Stimulated activated CD4-positive, alpha-beta T cell treated with anti-CD3 and anti-CD28 coated beads, Interleukin-2, amount 100 ng/mL, for 48 hours (primary cell): ENCODE measurements at places on chromosomes 1 and 21.

DNA sequence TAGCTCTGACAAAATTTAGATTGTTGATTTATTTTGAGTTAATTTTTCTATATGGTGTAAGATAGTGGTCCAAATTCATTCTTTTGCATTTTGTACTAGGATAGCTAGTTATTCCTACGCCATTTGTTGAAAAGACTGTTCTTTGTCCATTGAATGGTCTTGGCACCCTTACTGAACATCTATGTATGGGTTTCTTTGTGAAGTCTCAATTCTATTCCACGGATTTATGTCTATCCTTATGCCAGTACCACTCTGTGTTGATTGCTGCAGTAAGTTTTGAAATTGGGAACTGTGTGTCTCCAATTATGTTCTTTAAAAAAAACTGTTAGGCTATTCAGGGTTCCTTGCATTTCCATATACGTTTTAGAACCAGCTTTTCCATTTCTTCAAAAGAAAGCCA, 145.7 kb downstream of the ZNF644 start:
- DNase-seq: no peak

- DNase-seq: no peak
Observed at GRCh38 chr1:89098857-89099256, 27.1 kb downstream of the GBP2 start.

GRCh38 chr1:65434760-65435159, 14.3 kb downstream of the LEPR start:
- no peak for DNase-seq

- no peak for DNase-seq
Observed at GRCh38 chr1:17207540-17207939, 2.6 kb downstream of the PADI1 start.

DNA sequence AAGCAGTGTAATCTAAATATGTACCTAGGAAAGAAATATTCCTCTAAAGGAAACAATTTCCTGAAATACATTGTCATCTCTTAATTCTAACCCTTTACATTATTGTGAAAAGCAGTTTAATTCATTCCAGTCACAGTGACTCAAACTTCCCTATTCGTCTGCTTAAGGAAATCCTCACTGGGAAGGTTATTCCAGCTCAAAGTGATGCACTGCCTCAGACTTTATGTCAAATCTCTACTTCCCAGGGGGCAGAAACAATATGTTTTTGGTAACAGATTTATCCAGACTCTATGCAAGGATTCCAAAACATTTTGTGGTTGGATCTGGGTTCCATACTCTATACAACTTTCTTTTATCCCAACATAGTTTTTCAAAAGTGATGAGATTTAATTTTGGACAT, 145.2 kb downstream of the NTMT2 start:
- no peak for DNase-seq

- no peak for DNase-seq
Observed at GRCh38 chr1:70978623-70979022, 69.0 kb downstream of the PTGER3 start.

DNA sequence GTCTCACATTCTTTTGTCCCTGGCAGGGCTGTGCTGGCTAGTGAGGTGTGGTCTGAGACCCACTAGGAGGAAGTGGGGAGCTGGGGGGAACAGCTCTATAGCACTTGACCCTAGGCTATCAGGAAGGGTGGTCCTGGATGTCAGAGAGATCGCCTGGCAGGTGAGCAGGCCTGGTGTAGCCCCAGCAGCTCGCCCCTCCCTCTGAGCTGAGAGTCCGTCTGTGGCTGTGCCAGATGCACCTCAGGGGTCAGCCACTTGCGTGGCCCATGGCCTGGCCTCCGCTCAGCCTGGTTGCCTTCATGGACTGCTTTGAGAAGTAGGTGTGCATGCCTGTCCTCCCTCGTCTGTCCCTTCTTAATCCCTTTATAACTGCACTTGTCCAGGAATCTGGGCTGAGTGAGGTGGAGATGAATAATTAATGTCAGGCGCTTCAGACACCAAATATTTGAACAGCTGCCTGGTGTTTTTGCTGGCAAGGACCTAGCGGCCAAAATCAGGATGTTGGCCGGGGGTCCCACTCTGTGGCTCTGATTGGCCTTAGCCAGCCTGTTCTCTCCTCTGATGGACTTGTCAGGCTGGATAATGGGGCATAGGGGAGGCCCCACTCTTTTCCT, 30.5 kb downstream of the TMEM53 start:
- DNase-seq: no peak

DNA sequence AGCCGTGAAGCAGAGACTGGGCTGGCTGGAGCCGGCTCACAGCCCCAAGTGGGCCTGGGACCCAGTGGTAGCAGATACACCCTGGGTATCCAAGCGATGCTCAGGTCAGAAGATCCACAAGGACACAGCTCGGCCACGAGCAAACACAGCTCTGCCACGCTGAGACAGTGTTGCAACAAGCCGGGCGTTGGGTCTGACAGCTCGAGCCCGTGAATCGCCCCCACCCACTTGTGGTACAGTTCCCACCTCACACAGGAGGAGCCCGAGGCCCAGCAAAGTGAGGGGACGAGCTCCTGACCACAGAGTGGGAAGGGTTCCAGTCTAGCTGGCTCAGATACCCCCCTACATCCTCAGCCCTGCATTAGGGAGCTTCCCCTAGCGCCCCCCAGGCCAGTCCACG, 8.9 kb upstream of the PRKCZ start:
- no peak for DNase-seq

GRCh38 chr1:10438677-10439163, 8.5 kb downstream of the CENPS start:
- no peak for DNase-seq

GRCh38 chr1:242579528-242580235, 55.2 kb upstream of the PLD5 start:
- DNase-seq: no peak

DNA sequence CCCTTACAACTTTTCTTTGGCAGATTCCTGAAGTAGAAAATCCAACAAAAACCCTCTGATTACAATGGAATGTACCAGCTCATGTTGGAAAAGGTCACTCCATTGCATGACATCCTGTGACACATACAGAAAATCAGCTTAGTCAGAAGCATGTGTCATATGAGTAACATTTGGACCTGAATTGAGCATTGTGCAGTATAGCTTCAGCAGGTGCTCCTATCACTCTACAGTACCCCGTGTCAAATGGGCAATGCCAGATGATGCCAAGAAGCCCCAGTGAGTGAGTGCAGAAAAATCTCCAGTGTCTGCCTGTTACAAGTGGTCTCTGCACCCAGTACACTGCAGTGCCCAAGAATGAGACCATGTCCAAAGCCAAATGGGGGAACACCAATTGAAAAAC, 129.7 kb upstream of the RUNX1 start:
- no peak for DNase-seq

- no peak for DNase-seq
Observed at GRCh38 chr1:246788895-246789338, 64.7 kb downstream of the SCCPDH start.

- DNase-seq: no peak
Observed at GRCh38 chr1:180778782-180779398, 133.8 kb upstream of the KIAA1614 start.

DNA sequence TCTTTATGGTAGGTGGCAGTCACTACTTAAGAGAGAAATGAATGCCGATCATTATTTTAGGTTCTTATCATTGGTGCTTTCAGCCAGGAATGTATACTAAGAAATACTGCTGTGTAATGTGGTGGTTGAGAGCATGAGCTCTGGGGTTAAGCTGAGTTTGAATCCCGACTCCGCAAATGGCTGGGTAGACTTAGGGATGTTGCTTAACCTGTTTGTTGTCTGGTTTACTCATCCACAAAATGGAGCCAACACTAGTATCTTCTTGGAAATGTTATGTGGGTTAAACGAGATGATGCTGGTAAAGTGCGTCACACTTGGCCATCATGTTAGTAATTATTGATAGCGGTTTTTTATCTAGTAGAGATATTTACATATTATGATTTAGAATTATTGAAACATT, 83.8 kb downstream of the WDR3 start:
- no peak for DNase-seq

GRCh38 chr1:201147396-201148015, 6.8 kb downstream of the TMEM9 start:
- DNase-seq: no peak

DNA sequence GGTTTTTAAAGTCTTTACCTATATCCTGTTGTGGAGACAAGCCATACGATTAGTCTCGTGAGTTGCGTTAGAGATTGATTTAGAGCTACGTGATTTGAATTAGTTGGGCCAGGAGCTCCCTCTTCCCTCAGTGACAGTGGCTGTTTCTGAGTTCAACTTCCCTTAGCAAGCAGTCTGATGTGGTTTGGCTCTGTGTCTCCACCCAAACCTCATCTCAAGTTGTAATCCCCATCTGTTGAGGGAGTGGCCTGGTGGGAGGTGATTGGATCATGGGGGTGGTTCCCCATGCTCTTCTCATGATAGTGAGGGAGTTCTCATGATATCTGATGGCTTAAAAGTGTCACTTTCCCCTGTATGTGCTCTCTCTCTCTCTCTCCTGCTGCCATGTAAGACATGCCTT, 192.9 kb upstream of the PTGFR start:
- no peak for DNase-seq

GRCh38 chr1:193753038-193753756, 566.8 kb upstream of the B3GALT2 start:
- no peak for DNase-seq

DNA sequence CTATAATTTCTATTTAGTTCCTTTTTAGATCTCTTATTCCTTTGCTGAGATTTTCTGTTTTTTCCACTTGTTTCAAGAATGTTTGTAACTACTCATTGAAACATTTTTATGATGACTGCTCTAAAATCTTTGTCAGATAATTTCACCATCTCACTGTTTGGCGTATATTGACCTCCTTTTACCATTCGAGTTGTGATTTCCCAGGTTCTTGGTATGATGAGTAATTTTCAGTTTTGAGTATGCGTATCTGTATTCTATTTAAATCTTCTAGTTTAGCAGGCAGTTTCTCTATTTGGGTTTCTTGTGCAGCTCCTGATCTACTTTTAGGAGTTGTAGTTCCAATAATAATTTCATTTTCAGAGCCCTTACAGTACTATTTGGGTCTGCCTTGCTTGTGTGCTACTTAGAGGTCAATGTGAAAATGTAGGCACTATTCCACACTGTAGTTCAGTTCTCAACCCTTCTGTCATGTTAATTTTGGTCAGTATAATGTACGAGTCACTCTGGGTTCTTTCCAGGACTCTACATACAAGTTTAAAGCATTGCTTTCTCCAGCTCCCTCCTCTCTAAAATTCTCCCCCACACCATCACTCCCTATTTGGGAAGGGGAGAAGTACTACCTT, 115.5 kb downstream of the ACBD6 start:
- DNase-seq: no peak

- no peak for DNase-seq
Observed at GRCh38 chr1:25550155-25550506, 6.7 kb downstream of the LDLRAP1 start.

DNA sequence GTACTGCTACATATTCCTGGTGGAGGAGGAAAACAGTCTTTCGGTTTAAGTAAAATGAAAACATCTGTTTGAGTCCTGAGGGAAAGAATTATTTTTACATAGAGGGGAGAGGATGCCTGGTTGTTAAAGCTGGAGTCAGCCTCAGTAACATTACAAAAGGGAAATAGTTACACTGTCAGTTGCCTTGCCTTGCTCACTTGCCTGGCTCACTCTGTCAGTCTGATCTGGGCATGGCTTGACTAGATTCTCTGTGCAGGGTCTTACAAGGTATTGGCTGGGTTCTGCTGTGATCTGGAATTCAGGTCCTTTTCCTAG, 8.4 kb upstream of the UBE2U start:
- DNase-seq: no peak

DNA sequence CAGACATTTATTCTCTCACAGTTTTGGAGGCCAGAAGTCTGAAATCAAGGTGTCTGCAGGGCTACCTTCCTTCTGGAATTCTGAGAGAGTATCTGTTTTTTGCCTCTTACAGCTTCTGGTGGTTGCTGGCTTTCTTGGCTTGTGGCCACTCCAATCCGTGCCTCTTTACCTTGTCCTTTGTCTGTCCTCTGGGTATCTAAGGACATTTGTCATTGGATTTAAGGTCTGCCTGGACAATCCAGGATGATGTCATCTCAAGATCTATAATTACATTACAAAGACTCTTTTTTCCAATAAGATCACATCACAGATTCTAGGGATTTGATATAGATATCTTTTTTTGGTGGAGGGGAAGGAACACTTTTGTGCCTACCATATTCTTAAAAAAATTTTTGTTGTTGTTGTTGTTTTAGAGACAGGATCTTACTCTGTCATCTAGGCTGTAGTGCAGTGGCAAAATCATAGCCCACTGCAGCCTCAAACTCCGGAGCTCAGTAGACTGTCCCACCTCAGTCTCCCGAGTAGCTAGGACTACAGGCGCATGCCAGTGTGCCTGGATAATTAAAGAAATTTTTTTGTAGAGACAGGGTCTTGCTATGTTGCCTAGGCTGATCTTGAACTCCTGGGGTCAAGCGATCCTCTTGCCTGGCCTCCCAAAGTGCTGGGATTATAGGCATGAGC, 61.9 kb downstream of the XPR1 start:
- no peak for DNase-seq

DNA sequence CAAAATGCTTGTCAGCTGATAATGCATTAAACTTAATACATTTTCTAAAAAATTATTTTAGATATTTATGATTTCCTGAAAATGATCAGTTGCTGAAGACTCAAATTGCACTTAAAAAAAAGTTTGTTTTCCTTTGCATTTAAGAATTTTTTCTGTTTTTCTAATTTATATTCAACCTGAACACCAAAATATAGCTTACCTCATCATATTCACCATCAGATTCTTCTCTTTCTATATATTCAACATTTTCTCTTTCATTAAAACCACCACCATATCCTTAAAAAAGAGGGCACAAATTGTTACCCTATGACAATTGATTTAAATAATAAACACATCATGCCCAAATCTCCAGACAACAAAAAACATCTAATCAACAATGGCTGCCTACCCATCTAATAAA, 8.6 kb downstream of the ZRANB2 start:
- DNase-seq: no peak

DNA sequence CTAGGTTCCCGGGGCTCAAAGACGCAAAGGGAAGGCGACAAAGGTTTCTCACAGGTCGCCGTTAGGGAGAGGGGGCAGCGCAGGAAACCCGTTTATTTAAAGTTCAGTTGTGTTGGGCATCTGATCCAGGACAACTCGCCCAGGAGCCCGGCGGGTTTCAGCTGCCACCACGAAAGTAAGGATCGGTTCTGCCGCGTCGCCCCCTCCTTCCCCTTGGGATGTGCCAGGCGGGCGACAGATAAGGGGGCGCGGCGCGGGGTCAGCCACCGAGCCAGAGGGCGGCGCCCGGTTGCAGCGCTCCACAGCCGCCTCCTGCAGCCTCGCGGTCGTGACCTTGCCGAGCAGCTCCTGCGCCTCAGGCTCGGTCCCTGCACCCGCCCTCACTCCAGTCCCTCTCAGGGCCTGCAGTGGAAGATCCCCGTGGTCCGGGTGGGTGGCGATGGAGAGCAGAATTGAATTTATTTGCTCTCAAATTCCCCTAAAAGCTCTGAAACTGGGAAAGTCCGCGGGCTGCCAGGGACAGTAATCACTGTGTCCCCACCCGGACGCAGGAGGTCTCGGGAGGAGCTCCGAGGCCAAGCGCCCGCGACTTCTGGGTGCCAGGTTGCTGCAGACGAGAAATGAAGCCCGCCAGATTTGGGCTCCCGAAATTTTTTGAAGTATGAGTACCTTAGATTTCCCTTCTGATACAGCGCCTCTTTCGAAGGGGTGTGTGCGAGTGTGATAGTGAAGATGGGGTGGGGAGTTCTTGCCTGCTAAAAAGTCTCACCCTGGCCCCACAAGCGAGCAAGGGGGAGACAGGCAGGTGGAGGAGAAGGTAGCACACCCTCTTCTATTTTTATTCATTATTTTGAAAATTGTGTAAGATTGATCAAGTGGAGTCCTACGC, 28.4 kb upstream of the NFIA start:
- no peak for DNase-seq
